ENCODE measurements at places on chromosomes 2 and 18.

- DNase-seq, result no peak
Observed at GRCh38 chr18:5166606-5167280, 30.3 kb downstream of the AKAIN1 start.

- no peak for DNase-seq
Observed at GRCh38 chr2:33033606-33034081, 86.9 kb downstream of the LTBP1 start.

DNA sequence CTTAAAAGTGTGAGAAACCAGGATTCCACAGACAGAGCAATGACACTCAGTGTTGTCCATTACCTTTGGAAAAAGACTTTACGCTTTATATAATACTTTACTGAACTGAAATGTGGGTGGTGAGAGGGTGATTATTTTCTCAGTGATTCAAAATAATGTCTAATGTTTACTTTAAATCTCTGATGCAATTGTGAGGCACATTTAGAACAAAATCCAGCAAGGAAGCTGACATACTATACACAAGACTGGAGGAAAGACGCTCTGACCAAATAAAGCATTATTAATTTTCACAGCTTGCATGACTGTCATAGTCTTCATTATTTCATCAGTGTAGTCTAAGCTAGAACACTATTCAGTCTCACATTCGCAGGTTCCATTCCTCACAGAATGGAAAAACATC lies 34.1 kb upstream of the STAT1 start:
- no peak for DNase-seq

DNA sequence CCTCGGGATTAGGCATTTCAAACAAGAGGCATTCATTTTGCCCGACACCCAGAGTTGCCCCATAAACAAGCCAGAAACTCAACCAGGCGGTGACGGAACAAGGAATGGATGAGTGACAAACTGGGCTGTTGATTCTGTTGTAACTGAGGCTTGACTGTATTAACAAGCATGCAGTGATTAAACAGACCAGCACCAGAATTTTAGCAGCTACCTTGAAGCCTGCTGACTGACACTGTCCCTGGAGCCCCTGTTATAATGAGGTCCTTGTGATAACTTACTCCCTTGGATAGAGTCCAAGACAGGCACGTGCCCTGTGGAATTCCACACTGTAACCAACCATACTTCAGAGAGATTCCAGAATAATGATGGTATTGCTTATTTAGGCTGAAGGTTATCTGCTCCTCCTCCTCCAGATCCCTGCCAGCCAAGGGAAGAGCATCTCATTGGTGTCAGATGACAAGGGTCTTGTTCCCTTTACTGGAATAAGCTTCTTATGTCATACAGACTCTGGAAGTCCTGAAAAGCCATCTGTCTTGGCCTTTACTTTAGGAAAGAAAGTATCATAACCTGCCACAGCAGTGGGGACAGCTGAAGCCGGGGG lies 97.1 kb upstream of the RMDN2 start:
- no peak for DNase-seq

DNA sequence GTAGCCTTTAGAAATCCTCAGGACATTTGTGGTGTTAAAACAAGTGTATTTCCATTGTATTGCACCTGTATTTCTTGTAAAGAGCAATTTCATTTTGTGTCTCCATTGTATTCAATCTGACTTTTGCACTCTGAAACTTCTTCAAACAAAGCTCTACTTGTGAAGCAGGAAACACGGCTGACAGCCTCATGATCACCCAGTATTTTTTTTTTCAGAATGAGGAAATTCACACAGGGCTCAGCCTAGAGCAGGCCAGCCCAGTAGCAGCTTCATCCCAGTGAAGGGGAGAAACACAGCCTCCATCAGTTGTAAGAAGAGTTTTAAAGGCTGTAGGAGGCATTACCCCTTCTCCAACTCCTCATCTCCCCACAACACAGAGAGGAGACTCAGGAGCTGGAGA lies 175.9 kb upstream of the KLHL29 start:
- no peak for DNase-seq

DNA sequence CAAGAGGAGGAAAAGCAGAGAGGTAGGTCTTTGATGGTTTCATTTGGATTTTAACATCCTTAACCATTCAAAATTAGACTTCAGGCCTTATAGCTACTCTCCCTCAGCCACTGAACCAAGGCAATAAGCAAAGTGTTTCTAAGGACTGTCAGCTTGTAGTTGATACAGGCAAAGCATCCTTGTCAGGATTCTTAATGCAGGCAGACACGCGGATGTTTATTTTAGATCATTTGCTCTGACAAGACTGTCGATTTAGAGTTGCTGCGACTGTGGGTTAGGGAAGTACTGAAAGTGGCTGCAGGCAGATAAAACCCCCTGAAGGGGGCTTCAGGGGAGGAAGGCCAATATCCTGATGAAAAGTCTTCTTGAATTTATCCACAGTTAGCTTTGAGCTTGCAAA lies 46.6 kb downstream of the CDH20 start:
- DNase-seq, result no peak

DNA sequence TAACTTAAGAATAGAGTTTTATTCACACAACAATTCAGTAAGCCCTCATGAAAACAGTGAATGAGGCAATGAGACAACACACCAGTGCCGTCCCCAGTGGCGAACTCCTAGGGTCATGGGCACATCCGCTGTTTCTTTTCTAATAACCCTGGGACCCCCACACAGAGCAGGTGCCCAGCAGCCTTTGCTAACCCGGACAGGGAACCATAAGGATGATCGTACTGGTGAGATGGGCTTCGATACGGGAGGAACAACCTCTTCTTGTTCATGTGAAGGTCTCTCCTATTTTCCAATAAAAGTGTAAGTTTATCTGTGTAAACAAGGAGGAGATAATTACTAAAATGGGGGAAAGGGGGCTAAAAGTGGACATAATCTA lies 97.4 kb upstream of the MGAT4A start:
- no peak for DNase-seq

DNA sequence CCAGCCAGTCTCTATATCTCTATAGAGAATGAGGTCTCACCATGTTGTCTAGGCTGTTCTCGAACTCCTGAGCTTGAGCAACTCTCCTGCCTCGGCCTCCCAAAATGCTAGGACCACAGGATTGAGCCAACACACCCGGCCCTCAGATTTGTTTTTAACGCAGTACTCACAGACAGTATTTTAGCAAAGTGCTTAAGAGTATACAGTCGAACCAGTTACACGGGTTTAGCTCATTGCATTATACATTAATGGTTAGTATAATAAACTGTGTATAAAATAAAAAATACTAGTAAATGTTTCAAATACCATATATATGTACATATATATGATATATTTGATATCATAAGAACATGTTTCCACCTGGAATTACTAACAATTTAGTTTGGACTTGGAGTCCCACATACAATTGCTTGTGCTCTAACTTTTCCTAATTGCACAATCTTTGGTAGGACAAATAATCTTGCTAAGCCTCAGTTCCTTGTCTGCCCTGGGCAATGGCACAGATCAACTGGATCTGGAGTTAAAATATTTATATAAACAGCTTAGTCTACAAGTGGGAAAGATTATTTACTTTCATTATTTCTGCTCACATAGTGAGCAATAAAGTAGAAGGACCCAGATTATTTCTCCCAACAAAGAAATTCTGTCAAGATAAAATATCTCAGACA lies 508.9 kb upstream of the LRATD1 start:
- DNase-seq, result no peak

DNA sequence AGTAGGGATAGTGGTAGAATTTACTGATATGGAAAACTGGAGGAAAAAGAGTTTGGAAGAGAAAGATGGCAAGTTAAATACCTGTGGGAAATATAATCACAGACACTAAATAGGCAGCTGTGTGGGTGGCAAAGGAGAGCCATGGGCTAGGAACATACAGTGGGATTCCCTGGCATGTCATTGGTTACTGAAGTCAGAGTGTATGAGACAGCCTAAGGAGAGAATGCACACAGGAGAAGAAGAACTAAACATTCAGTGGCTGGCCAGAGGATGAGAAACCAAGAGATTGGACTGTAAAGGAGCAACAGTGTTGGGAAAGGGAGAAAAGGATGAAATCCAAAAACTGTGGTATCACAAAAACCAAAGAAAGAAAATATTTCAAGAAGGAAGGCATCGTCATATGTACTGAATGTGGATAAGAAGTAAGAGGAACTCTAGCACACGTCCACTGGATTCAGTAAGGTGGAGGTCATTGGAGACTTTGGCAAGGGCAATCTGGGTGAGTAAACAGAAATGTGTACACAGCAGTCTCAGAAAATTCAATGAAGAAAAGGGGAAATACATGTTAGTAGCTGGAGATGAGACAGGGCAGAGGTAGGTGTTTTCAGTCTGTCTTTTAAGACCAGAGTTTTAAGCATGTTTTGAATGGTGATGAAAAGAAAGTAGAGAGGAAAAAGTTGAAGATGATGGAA lies 83.3 kb downstream of the SPIRE1 start:
- no peak for DNase-seq

DNA sequence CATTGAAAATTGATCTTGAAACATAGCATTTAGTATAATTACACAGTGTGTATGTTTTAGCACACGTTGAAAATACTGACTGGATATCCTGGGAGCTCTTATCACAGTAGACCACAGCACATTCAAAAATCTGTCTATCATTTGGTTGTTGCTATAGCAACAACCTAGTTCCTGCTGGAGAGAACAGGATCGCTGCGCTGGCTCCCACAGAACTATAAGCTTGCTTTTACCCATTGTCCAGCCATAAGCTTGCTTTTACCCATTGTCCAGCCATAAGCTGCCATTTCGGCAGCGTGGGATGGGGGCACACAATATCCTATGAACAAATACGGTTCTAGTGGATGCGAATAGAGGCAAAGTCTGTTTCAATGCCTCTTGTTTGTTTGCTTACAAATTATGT lies 70.4 kb upstream of the ST6GAL2 start:
- no peak for DNase-seq

GRCh38 chr2:114550895-114551793 lies 108.7 kb downstream of the DPP10 start:
- DNase-seq, result no peak

DNA sequence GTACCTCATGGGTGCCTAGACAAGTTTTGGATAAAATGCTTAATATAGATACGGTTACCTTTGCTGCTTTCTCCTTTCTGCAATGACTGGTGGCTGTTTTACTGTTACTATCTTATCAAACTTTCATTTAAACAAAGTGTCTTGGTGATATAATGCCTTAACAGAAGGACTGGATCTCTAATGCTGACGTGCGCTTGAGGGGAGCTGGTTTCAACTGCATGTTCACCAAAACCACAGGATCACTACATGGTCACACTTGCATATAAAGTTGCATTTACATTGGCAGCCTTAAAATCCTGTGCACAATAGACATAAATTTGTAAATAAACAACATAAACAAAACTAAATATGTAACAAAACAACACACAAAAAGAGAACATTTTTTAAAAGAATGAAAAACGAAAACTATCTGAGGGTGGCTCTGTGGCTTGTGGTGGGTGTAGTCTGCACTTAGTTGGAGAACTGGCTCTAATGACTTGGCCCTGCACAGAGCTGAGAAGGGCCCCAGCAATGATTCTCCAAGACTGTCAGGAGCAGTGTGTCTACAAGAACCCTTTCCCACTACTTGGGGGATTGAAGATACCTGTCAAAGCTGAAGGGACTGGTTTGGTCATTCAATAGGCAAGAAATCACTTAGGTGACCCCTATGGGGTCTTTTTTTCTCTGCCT lies 135.5 kb downstream of the UXS1 start:
- no peak for DNase-seq

GRCh38 chr2:212904646-212905045 lies 246.8 kb downstream of the IKZF2 start:
- no peak for DNase-seq

- no peak for DNase-seq
Observed at GRCh38 chr2:3759761-3760160, 56.4 kb downstream of the DCDC2C start.

GRCh38 chr2:156891609-156892008 lies 365.9 kb upstream of the GALNT5 start:
- no peak for DNase-seq

DNA sequence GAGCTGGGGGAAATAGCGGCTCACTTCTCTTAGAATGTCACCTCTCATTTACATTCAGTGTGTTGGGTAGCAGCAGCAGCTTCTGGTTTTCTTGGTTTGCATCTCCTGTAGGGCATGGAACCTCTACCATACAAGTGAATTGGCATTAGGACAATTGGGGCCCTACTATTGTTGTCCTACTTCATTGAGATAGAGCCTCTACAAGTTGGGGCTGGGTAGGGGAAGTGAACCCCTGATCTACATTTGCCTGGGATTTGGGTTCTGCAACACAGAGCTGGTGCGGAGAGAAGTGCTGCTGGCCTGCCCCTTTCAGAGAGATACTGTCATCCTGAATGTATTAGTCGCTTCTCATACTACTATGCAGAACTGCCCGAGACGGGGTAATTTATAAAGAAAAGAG lies 391.6 kb upstream of the HS6ST1 start:
- no peak for DNase-seq

- no peak for DNase-seq
Observed at GRCh38 chr18:10419420-10420103, 34.9 kb upstream of the APCDD1 start.

DNA sequence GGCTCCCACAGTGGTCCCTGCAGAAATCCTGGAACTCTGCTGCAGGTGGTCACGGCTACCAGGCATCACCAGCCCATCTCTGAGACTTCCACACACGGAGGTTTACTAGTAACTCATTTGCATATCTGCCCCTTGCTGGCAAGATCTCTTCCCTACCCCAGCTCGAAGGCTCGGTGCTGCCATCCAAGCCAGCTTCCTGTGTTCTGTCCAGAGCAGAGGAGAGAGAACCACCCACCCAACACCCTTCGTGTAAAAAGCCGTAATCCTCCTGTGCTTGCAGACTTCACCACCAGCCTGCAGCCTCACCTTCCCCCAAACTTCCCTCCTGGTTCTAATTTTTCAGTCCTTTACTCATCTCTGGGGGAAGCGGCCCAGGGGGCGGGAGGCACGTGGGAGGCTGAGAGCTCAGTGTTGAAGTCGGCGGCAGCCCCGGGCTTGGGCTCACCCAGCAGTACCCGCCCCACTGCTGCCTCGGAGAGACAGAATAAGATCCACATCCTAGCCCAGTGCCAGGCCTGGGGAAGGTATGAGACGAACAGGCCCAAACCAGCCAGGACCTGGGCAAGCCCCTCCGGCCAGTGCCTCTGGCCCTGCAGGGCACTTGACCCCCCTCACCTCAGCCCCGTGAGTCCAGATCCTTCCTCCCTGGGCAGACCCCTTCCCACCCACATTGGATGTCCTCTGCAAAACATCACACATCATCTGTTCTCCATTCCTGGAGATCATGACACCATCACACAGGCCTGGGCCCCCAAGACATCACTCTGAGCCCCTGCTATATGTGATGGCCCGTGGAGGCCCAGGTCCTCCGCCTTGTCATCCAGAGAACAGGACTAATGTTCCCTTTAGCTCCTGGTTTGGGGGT lies 145.8 kb upstream of the ID2 start:
- no peak for DNase-seq

DNA sequence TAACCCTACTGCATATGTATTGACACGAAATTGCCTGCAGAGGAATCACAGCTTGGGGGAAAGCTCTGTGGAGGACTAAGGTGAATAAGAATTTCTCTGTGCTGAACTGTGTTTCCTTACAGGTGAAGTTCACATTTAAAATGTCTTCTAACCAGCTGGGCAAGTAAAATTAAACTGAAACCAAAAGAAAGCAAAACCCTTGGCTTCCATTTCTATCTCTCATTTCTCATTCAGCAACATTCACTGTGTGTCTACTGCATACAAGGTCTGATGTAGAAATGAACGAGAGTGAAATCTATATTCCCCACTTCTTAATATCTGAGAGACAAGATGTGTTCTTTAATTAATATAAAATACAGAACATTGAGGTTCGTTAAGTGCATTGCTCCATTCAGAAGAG lies 397.3 kb downstream of the SOX11 start:
- no peak for DNase-seq

- DNase-seq, result no peak
Observed at GRCh38 chr2:109690822-109691541, 76.8 kb downstream of the SOWAHC start.
